ENCODE measurements at places on chromosomes 2 and 18. TPM values are rescaled to one million over a fixed set of nuclear protein-coding genes. Genes with fewer than 3 reads are reported as not detected.
A peak's percentile ranks its signal among the peaks of the same experiment; 100 is the strongest.

GRCh38 chr2:231387904-231388724 is 7.4 kb upstream of the B3GNT7 start:
- peak; percentile 79 for DNase-seq

KLHL14 gene
- total RNA-seq, result 7.4 TPM

DNA sequence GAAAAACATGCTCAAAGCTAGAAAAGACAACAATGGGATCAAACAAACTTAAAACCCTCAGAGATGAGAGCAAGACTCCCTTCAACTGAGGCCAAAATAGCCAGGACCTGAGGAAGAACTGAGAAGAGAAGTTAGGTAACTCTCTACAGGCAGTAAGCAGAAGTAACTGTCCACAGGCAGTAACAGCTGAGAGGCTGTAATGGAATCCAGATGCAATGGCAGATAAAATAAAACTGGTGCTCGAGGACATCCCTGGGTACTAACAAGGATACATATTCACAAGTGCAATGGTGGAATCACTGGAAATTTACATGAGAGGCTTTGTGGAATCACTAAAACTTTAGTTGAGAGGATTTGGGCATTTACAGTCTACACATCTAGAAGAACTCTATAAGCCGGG is 30.4 kb upstream of the C2orf66 start:
- no peak for DNase-seq

GRCh38 chr2:13260402-13260801 is 543.7 kb downstream of the TRIB2 start:
- DNase-seq, result no peak

- DNase-seq, result no peak
These were observed 44.7 kb downstream of the C2orf42 start for GRCh38 chr2:70145851-70146739.

ZEB2 gene
- 4.9 TPM for total RNA-seq

KCNS3 gene
- 31.2 TPM for total RNA-seq

DNA sequence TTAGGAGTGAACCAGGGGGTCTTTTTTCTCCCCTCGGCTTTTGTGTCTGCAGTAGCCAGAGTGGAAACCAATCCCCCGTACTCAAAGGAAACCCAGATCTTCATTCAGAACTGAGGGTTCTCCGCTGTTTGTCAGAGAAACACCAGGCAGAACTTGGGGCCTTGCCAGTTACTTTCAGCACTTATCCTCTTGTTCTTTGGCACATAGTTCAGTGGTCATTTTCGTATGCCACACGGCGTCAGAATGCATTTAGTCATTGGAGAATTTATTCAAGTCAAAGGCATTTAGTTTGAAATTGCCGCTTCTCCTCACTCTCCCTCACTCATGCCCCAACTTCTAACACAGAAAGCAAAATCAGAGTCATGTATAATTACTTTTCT is 102.9 kb downstream of the CABLES1 start:
- DNase-seq, result no peak

DNA sequence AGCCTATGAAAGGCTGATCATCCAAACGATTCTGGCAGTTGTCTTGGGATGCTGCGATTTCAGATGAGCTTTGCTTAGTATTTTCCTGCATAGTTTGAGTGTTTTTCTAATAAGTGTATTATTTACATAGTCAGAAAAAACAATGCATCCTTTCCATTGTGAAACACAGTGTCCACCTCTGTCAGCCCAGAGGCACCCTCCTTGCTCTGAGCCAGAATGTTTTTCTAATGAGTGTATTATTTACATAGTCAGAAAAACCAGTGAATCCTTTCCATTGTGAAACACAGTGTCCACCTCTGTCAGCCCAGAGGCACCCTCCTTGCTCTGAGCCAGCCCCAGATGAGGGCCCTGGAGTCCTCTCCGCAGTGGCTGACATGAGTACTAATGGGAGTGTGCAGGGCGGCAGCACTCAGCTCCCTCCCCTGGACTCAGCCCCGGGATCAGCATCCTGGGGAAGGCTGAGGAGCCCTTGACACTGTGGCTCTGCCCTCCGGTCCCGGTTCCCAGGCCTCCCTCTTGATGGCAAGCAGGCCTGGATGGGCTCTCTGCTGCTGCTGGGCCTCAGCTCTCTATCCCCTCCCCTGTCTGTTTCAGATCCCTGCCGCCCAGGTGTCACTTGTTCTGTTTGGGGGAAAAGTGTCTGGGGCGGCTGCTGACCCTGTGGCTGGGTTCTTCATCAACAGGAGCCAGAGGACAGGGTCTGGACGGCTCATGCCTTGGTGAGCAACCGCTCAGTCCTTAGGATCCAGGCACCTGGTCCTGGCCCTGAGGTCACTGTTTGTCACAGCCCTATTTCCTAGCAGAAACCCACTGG is 5.9 kb downstream of the MFSD2B start:
- peak; percentile 69 for DNase-seq

RNU2-63P gene
- total RNA-seq, result 1,374 TPM

GRCh38 chr18:53796040-53796729 is 428.3 kb downstream of the MBD2 start:
- no peak for DNase-seq

DNA sequence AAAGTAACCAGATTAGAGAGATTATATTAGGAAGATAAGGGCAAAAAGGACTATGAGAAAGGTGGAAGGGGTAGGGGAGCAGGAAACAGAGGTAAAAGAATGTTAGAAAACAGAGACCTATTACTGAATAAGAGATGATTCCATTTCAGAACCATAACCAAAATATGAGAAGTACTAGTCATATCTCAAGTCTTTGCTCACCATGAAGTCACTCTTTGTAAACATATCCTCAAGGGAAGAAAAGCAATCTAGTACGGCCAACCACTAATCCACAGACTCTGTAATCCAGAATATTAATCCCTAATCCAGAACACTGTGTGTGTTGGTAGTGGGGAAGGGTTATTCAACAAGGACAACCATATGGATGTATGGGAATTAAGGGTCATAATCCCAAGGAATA is 92.0 kb downstream of the CDCA7 start:
- no peak for DNase-seq

DNA sequence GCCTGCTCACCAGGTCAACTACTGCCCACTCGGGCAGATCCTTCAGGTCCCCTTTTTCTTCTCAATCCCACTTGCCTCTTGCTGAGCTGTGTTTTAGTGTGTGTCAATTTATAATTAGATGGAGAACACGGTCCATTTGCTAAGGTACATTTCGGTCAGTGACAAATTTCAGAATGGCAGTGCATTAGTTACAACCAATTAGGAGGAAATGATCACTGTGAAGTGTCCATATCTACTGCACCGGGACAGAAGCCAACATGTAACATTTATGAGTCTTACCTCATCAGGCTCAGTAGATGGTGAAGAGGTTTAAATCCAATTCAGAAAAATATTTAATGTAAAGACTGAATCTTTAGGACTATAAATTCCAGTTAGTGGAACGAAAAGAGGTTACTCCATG is 47.7 kb downstream of the CMPK2 start:
- no peak for DNase-seq

TXNDC2 gene
- not detected for total RNA-seq

NR4A2 gene
- total RNA-seq, result 0.37 TPM

DNA sequence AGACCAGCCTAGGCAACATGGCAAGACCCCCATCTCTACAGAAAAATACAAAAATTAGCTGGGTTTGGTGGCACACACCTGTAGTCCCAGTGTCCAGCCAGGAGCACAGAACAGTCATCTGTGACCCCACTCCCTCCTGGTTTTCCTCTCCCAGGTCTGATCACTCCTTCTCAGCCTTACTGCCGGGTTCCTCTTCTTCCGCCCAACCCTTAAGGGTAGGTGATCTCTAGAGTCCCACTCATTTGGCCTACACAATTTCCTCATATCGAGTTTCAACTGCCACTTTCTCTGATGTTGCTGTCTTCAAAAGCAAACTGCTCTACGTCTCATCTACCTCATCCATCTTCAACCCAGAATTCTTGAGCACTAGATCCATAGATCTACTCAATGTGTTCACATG is 13.4 kb upstream of the MAT2A start:
- DNase-seq, result no peak

DNA sequence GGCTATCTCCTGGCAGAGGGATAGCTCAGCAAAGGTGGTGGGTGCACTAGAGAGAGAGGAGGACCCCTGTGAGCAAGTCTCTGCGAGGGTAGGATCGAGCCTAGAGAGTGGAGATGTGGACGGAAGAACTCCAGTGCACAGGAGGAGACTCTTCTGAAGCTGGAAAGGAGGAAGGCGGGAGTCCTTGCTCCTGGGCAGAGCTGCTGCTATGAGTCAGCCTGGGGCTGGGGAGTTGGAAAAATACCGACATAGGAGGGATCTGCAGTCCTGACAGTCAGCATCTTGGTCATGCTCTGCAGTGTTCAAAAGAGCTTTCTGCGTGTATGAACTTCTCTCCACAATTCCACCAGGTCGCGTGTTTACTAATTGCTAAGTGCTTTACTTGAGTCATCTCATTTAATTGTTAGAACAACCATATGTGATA is 233.8 kb downstream of the LDLRAD4 start:
- peak; percentile 72 for DNase-seq

DNA sequence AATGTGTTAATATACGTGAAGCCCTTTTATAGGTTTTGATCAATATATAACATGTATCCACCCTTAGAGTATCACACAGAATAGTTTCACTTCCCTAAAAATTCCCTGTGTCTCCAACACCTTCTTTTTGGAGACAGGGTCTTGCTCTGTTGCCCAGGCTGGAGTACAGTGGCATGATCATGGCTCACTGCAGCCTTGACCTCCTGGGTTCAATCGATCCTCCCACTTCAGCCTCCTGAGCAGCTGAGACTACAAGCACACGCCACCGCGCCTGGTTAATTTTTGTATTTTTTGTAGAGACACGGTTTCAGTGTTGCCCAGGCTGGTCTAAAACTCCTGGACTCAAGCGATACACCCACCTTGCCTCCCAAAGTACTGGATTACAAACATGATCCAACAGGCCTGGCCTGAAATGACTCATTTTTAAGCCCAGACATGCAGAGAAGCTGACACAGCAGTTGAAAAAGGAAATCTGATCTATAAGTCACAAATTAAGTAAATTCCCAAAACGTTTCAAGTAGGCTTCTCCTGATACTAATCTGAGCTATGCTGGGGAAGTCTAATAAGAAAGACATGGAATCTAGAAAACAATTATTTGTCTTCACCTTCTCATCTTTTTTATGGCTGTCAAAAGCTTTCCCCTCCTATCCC is 2.9 kb downstream of the DUSP11 start:
- DNase-seq, result no peak

SP140 gene
- not detected for total RNA-seq

DNA sequence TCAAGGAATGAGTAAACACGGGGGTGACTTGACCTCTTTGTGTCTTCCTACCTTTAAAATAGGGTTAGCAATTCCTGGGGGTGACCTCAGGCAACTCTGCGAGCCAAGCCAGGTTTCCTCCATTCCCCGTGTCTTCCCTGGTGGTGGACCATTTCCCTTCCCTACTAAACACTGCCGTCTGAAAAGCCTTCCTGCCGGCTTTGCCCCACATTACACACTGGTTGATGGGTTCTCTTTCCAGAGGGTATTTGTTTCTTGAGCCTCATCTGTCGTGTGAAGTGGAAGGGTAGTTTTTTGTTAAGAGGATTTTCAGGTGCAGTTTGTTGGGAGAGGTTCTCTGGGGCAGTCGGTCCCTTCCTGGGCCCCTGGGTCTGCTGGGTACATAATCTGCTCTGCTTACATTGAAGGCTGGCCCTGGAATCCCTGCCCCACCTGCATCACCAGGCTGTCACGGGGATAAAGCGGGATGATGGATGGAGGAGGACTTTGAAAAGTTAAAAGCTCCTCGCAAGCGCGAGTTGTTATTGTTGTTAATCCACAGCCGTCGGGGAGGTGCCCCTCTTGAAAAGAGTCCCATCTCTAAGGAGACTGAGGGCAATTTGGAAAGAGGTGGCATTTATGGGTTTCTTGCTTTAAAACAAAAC is 175.4 kb upstream of the SPRED2 start:
- DNase-seq, result no peak

LIMS3 gene
- not detected for total RNA-seq

DNA sequence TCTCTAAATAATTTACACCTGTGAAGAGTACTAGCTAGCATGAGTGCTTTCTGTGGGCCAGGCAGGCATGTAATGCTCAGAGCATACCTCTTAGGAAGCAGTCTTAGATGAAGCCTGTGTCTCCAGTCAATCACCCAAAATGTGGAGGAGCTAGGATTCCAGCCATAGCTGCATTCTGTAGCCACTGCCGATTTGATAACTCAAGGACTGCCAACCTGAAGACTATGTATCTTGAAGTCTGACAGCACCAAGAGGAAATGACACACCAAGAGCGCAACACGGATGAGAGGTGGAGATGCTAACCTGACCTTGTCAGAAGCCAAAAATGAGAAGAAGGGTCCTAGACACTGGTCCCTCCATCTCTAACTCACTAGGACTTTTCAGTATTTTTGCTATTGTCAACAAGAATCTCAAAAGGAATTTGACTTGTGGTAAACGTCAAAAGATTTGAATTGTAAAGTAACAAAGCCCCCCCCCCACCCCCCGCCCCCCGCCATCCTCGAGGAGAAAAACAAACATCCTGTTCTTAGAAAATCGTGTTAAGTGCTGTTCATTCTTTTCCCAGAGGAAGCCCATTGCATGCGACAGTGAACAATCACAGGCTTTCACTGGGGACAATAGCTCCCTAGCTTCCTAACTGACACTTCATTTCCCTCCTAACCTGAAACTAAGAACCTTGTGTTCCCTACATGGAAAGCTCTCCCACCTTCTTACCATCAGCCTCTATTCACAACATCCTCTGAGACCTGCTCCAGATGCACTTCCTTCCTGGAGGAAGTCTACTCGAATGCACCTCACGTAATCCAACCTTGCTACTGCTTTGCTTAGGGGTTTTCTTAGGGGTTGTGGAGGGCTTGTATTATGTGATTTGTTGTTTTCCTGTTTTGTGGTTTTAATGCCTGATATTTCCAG is 14.7 kb downstream of the CDC42EP3 start:
- DNase-seq, result peak; percentile 52

DNA sequence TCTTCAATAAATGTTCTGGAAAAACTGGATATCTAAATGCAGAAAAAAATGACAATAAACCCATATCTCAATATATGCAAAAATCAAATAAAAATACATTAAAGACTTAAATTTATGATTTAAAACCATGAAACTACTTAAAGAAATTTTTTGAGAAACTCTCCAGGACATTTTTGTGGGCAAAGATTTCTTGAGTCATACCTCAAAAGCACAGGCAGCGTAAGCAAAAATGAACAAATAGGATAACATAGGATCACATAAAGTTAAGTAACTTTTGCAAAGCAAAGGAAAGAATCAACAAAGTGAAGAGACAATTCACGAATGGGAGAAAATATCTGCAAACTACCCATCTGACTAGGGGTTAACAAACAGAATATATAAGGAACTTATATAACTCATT is 1545.5 kb downstream of the SUCLG1 start:
- no peak for DNase-seq

GRCh38 chr2:170396799-170397459 is 219.0 kb downstream of the MYO3B start:
- DNase-seq, result no peak

DNA sequence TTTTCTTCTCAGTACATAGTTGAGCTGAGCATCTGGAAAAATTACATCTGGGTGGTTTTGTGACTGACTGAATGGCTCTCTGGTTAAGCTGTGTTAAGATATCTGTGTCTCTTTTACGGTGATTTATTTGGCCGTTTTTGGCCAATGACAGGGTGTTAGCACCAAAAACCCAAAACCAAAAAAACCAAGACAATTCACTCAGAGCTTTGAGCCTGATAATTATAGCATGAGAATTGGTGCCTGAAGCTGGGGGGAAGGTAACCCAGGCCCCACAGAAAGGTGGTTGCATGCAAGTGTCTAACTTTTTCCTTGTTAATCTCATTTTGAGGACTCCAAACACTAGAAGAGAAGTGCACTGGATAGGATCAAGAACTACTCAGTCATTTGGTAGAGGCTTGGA is 4.5 kb downstream of the CD28 start:
- no peak for DNase-seq

GRCh38 chr2:17879913-17880274 is 1.4 kb downstream of the KCNS3 start:
- DNase-seq, result no peak

RAPGEF4 gene
- total RNA-seq, result 0.69 TPM
